ENCODE measurements at places on chromosomes 2 and 18.

DNA sequence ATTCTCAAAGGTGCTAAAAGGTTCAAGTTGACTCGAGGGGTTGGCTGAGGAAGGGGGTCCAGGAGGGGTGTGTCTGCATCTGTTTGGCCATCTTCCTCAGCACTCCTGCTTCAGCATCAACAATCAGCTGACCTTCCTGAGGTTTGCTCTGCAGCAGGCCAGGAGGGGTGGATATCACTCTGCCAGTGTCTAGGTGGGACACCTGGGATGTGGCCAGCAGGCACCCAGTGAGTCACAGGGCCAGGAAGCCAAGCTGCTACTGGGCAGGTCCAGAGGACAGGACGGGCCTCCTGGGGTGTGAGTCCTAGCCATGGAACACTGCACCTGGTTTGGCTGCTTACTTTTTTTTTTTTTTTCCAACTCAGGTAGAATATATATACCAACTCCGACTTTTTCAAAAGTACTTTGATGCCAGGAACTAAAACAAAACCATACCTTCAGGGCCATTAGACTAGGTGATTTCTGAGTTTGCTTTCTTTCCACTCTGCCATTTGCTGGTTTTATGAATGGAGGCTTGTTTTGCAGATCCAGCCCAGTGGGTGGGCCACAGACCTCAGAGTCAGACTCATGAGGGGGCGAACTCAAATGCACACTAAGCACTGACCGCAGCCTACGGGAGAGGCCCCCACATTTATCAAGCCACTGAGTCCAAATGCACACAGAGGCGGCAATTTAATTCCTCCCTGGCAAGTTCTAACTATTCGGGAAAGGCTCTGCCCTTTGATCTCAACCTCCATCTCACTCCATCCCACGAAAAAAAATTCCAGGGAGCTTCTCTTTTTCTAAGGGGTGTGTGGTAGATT lies 76.0 kb downstream of the UXS1 start:
- no peak for DNase-seq

DNA sequence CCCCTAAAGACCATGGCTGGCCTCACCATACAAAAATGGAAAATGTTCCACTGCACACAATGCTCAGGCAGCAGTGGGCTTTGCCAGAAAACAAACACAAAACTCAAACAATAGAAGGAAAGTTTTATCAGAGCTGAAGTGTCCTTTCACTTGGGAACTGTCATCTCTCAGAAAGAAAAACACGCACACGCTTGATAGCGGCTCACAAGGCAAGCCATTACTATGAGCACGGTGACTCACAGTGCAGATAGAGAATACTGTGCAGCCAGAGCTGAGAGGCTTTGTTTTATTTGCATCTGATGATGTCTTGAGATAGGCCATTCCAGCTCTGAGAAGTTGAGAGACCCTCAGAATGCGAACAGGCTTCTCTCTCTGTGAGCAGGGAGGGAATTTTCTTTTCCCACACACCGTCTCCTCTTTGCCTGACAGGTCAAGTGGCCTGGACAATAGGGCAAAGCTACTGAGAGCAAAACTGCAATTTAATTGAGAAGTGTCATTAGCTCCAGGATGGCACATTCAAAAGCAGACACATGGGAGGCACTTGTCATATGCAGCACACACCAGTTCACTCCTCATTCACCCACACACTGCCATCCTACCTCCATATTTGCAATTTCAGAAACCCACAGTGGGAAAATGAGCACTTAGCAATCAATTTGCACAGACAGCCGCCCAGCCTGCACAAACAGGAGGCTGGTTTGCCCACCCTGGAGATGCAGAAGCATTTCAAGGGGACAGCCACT lies 236.6 kb downstream of the SS18 start:
- peak; percentile 32 for DNase-seq

DNA sequence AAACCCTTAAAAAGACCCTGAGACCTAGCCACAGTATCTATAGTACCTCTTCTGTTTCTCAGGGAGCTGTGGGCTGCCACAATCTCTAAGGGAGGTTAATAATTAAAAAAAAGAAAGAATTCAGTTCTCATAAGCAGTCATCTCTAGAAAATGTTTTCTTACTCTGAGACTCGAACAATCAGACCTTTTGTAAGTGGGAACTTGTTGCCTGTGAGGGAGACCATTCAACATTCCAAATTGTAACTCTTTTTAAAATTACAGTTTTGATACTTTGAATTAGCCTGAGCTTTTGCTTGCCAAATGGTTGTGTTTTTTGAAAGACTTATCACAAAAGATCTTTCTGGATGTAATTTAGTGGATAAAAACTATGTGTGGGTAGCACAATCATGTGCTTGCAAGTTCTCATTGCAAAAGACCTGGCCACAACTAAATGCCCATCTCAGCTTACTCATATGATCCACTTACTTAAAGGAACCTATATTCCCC lies 33.3 kb downstream of the IL1R2 start:
- peak; percentile 48 for DNase-seq

DNA sequence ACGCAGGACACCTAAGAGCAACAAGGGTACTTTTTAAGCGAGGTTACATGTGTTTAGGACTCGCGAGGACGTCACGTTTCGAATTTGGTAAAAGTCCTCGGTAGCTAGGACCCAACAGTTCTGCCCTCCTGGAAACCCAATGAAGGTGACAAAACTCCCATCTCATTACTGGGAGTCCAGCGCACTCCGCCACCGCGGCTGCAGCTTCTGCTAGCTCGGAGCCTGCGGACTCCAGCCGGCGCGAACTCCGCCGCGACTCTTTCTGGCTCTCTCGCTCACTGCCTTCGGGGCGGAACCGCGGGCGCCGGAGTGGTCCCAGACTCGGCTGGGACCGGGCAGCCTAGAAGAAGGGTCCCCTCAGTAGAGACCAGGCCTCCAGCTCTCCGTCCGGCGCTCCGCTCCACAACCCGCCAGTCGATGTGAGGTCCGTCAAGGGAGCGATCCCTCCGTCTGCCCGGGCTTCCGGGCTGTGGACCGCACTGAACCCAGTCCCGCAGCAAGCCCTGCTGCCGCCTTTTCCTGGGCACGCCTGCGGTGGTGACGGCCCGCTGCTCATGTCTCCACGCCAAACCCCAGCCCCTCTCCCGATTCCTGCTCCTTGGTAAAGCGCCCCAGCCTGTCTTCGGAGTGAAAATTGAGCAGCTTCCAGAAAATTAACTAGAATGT lies 3.0 kb upstream of the OSR1 start:
- DNase-seq = peak; percentile 58

GRCh38 chr2:146633159-146633558 lies 1211.7 kb upstream of the ACVR2A start:
- no peak for DNase-seq

DNA sequence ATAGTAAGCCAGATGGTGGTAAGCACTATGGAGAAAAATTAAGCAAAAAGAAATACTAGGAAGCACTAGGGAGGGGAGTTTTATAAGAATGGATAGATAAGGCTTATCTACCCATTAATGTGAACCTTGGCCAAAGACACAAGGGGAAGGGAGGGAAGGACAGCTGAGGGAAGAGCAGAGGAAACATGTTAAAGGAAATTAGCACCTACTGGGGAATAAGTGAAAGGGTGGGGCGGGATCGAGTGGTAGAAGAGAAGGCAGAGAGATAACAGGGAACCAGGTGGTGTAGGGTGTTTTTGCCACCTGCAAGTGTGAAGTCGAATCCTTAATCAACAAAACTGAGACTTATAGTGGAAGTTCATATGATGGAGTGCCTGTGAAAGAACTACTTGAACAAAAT lies 1.7 kb downstream of the UNC80 start:
- DNase-seq = no peak

DNA sequence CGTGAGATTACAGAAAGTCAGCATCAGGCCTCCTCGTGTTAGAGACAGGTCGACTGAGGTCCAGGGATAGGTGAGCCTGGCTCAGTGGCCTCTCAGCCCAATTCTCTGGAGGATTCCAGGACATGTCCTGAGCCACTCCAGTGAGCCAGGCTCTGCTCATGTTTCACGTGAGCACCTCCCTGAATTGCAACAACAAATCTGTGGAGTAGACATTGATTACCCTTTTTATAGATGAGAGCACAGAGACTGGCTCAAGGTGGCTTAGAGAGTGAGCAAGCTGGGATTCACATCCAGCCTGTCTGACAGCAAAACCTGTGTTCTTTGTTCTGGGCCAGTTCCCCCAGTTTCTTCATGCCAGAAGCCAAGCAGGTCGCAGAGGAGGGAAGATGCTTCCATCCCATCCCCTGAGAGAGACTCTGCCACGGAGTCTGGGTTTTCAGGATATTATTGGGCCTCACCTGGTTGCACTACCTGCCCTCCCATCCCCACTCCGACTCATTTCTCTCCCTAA lies 46.4 kb downstream of the HS1BP3 start:
- DNase-seq = no peak

- DNase-seq = no peak
These were observed 261.8 kb downstream of the SPAG16 start for GRCh38 chr2:213545964-213546475.

- no peak for DNase-seq
These were observed 22.3 kb upstream of the C1QL2 start for GRCh38 chr2:119180892-119181291.

GRCh38 chr2:152165306-152165705 lies 10.3 kb downstream of the STAM2 start:
- no peak for DNase-seq

DNA sequence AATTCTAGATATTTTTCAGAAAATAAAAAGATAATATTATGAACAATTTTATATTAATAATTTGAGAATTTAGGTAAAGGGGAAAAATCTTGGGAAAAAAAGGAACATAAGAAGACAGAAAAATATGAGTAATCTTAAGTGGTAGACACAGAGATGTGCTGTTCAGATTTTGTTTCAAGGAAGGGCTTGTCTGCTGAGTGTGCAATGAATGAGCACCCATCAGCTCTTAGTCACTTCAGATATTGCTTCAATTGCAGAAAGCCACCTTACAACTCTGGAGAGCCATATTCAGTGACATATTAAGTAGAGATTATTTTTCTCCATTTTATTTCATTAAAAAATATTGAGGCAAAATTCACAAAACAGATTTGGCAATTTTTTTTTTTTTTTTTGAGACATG lies 282.0 kb upstream of the CHST9 start:
- DNase-seq = no peak

DNA sequence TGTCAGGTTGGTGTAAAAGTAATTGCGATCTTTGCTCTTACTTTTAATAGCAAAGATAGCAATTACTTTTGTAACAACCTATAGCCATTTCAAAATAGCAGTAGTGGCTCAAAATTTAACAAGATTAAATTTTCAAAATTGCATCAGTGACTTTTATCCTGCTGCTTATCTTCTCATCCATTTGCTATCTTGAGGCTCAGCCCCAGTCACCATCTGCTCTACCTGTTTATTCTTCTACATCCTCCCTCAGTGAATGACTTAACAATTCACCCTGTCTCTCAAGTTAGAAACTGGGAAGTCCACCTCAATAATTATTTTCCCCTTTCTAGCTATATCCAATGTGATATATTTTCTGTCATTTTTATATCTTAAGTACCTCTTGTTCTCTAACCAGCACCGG lies 148.6 kb upstream of the ZNF804A start:
- no peak for DNase-seq

Data from astrocyte of the hippocampus (primary cell).